ENCODE measurements at places on chromosomes 1 and 21. TPM values are rescaled to one million over a fixed set of nuclear protein-coding genes. Genes with fewer than 3 reads are reported as not detected.

Gene SLC30A2
- total RNA-seq = not detected

Gene SH3BGR
- 1.0 TPM for total RNA-seq

Gene PADI3
- not detected for total RNA-seq

Gene TCEA3
- total RNA-seq = 0.34 TPM

Gene FCRL2
- not detected for total RNA-seq

Gene LRRC47
- 22.8 TPM for total RNA-seq

Gene DPT
- total RNA-seq = not detected

Gene HPDL
- total RNA-seq = 0.77 TPM

Gene CHAF1B
- 2.0 TPM for total RNA-seq

Gene TFF2
- not detected for total RNA-seq

Gene PTBP2
- 21.9 TPM for total RNA-seq

Gene KIRREL1
- total RNA-seq = 17.7 TPM

Gene OR2L8
- total RNA-seq = not detected

Gene PRELP
- total RNA-seq = not detected

Gene RGS7
- total RNA-seq = 0.11 TPM

Gene DENND2D
- total RNA-seq = 0.98 TPM

Gene YY1AP1
- total RNA-seq = 51.7 TPM

Gene G0S2
- total RNA-seq = 0.33 TPM

Gene TMEM82
- not detected for total RNA-seq

Gene CHRM3
- total RNA-seq = under 0.01 TPM

Gene METTL13
- total RNA-seq = 19.2 TPM

Gene PDC
- total RNA-seq = not detected

Gene HTR6
- total RNA-seq = not detected

Gene L1TD1
- total RNA-seq = not detected

Gene VAMP4
- 8.4 TPM for total RNA-seq

Gene NR1I3
- not detected for total RNA-seq

Gene MANEAL
- total RNA-seq = 0.54 TPM

Gene TNFRSF8
- under 0.01 TPM for total RNA-seq

Measured in dermis lymphatic vessel endothelial cell (primary cell).